ENCODE measurements at places on chromosomes 13 and 19.

DNA sequence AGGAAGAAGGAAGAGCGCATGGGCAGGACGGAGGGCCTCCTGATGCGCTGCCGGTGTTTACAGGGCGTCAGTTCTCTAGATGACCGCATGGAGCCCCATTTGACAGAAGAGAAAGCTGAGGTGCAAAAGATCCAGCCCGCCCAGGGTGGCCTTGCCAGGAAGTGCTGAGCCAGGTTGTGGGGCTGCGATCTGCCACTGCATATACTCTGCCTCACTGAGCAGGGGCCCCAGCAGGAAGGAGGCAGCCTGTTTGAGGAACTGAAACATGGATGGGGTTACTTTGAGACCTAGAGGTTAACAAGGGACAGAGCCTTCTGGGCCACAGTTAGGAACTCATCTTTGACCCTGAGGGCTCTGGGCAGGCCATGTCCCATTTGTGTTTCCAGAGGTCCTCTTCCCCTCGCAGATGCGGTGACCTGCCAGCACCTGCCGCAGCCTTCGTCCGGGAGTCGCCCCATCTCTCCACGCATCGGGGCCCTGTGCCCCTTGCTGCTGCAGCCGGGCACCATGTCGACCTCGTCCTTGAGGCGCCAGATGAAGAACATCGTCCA lies 3.2 kb downstream of the EPN1 start:
- DNase-seq = no peak

- no peak for DNase-seq
Observed at GRCh38 chr13:22839603-22840530, 340.9 kb upstream of the SGCG start.

DNA sequence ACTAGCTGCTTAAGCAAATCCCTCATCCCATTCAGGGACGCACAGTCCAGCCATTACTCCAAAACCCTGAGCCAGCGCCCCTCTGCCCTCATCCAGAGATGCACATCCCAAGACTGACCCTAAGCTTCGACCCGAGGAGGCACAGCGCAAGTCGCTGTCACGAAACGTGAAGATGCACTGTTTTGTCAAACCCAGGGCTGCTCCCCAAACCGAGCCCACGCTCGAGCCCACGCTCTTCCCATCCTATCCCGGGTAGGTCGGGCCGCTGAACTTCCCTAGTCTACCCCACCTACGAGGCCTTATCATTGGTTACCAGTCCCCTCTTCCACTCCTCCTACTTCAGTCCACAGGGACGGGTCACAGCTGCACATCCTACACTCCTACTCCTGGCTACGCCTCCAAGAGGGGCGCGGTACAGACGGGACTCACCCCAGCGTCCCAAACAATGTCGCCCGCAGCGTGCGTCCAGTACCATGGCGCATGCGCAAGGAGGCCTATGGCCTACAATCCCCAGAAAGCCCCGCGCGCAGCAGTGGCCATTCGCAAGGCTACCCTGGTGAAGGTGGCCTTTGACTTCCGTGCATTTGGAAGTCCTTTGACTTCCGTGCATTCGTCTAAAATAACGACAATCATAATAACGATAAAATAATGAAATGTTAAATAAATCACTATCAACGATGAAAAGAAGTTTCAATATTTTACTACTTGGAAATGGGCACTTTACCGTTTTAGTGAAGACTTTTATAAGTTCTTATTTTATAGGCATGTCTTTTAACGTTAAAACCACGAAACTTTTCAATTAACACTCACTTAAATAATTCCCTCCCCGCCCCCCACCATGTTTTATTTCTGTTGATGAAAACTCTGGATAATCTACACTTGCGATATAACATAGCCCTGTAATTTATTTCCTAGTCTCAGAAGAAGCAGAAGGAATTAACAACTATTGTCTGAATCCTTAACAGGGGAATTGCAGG lies at the start of gene ZNF285:
Gene ZNF285 (minus strand): TSS at position 470 of the 977 bp plus-strand sequence. CDS start 4,395 bp downstream, outside the sequence.
- DNase-seq = peak; percentile 57

- DNase-seq = no peak
Observed at GRCh38 chr19:30513082-30513411, 140.9 kb downstream of the ZNF536 start.

DNA sequence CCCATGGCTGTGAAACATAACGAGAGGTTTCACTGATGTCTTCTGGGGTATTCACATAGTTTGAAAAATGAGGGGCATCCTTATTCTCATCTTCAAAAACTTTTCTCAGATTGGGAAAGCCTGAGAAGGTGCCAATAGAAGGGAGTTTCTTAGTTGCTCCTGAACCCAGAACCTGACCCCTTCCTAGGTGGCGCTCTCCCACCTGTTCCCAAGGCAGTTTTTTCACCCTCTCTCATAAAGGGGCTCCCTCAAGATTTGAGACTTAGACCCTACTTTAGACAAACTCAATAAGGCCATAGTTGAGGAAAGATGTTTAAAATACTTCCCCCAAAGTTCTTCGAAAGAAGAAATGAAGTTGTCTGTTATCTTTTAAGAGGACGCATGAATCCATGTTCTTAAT lies 142.2 kb downstream of the FGF9 start:
- no peak for DNase-seq

DNA sequence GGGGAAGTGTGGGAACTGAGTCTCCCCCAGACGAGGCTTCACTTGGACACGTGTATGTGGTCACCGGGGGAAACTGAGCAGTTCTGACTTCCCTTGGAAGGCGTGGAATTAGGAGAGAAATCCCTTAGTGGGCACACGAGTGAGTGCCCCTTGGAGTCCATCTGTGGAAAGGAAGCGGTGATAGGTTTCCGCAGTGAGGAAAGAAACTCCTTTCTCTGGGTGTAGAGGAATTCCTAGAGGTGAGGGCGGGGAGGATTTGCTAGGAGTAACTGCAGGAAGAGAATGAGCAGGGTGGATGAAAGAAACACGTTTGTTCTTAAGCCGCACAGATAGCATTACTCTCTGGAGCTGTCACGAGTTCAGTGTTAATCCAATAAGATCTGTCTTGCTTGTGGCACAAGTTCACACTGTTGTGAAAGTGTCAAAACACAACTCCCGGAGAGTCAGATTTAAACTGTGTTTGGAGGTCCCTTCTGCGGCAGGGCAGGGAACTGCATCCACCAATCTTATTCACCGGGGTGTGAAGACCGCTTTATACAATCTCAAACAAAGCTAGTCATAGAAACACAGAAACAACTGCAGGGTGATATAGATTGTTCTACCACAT lies 1.2 kb downstream of the KL start:
- DNase-seq = no peak

- no peak for DNase-seq
Observed at GRCh38 chr19:37654118-37654517, 1.1 kb downstream of the ZFP30 start.

- no peak for DNase-seq
Observed at GRCh38 chr13:66895780-66896179, 334.4 kb downstream of the PCDH9 start.

DNA sequence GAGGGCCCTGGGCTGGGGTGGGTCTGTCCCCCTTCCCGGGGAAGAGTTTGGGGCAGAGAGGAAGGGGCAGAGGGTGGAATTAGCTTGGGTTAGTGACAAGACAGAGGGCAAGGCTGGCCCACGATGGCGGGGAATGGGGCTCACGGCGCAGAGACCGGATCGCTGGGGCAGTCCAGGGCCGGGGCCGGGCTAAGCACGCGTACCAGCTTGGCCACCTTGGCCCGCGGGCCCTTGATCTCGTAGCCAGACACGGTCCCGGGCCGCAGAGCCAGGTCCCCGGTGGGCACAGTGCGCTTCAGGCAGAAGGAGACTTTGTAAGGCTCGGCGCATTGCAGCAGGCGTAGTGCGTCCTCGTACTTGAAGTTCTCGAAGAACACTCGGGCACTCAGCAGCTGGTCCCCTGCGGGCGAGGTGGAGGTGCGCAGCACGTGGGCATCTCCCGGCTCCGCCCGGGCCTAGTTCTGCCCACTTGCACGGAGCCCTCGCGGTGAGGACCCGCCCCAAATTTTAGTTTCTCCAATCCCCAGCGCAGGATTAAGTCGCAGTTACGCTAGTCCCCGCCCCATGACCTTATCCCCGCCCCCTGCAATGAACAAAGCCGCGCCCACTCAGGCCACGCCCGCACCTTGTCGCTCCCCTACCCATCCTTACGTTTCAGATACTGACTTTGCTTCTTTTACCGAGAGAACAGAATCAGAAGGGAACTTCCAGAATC lies 8.6 kb upstream of the HIPK4 start:
- peak; percentile 27 for DNase-seq

- DNase-seq = no peak
Observed at GRCh38 chr13:48264058-48264457, 31.1 kb downstream of the ITM2B start.

DNA sequence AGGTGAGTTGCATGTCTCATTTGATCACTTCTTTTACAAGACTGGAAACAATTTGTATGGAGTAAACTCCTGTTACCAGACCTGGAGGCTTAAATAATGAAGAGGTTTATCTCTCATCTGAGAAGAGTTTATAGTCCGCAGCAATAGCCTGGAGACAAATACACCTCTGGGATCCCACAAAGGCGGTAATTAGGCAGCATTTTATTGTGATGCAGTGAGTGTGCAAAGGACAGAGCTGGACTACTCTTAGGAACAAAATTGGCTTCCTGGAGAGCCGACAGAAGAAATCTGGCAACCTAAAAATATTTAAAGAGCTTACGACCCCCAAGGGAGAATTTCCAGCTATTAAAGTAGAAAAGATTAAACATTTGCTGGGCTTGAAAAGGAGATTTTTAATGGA lies 11.8 kb upstream of the KATNAL1 start:
- DNase-seq = no peak

DNA sequence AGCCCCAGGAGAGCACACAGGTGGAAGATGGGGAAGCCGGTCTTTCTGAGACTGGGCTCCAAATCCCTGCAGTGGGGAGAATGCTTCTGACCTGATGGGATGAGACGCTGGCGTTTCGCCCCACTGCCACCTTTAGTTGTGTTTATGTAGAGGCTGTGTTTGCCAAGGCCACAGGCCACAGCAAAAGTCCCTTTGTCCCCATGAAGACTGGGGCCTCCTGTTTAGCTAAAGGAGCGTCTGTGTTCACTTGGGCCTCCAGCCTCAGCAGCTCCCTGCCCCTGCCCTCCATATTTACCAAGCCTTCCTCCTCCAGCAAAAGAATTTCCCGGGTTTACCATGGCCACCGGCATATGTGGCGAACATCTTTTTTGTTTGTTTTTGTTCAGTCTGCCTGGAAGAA lies 10.4 kb upstream of the KLK14 start:
- DNase-seq = no peak

GRCh38 chr19:11092181-11092538 lies 2.9 kb downstream of the LDLR start:
- no peak for DNase-seq

GRCh38 chr13:106337096-106337850 lies 198.2 kb downstream of the EFNB2 start:
- DNase-seq = no peak

GRCh38 chr19:7535998-7536695 lies 630 bp downstream of the PNPLA6 start:
- no peak for DNase-seq

GRCh38 chr13:91459485-91459884 lies 61.1 kb downstream of the GPC5 start:
- DNase-seq = no peak

GRCh38 chr19:14472202-14472938 lies 2.8 kb downstream of the PTGER1 start:
- peak; percentile 91 for DNase-seq

- no peak for DNase-seq
Observed at GRCh38 chr13:93296584-93296983, 70.0 kb downstream of the GPC6 start.

- DNase-seq = no peak
Observed at GRCh38 chr13:102369302-102369701, 32.5 kb downstream of the FGF14 start.

DNA sequence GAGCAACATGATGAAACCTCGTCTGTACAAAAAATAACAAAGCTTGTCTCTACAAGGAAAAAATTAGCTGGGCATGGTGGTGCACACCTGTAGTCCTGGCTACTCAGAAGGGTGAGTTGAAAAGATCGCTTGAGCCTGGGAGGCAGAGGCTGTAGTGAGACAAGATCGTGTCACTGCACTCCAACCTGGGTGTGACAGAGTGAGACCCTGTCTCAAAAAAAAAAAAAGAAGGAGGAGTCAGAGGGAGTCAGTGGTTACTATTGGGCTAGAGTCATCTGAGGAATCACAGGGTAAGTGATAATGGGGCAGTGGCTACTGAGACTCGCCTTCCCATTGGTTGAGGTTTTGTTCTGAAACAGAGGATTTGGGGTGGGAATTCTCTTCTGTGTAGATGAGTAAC lies 1.9 kb upstream of the GPI start:
- DNase-seq = no peak

DNA sequence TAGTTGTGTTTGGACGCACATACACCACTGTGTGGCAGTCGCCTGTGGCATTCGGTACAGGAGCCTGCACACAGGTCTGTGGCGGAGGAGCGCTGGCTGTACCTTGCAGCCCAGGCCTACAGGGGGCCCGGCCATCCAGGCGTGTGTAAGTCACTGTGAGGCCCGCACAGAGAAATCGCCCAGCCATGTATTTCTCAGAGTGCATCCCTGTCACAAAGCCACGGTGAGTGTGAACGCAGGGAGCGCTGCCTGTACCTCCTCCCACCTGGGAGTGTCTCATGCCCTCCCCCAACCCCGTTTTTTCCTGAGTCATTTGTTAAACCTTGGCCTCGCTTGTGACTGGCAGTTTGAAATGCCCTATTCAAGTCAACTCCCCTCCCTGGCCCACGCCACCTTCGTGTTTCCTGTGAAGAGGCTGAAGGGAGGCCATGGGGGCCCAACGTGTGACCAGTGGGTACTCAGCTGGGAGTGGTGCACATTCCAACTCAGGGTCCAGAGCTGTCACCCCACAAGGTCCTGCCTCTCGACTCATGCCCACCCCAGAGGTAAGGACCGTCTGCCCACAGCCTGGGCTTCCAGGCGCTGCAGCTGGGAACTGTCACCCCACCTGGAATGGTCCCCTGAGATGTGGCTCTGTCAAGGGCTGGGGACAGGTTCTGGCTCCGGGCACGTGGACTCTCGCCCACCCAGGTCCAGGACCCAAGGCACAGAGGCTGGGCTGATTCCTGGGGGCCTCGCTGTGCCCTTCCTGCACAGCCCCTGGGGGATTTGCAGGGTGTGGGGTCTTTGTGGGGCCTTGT lies 11.6 kb upstream of the RASA3 start:
- DNase-seq = no peak

DNA sequence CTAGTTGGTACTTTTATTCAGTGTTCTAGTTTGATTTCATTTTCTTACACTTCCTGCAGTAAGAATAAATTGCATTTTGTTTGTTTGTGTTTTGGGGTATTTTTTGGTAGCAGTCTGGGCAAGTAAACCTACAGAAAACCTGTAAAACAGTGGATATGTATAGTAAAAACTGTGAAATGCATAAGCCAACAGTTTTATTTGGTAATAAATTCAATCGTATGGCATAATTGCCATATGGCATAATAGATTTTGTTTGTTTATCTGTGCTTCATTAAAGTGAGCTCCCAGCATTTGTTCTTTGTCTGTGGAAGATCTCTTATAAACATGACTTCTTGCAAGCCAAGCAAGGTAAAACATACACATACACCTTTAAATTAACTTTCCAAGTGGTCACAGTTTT lies 111.9 kb downstream of the PCDH9 start:
- DNase-seq = no peak

DNA sequence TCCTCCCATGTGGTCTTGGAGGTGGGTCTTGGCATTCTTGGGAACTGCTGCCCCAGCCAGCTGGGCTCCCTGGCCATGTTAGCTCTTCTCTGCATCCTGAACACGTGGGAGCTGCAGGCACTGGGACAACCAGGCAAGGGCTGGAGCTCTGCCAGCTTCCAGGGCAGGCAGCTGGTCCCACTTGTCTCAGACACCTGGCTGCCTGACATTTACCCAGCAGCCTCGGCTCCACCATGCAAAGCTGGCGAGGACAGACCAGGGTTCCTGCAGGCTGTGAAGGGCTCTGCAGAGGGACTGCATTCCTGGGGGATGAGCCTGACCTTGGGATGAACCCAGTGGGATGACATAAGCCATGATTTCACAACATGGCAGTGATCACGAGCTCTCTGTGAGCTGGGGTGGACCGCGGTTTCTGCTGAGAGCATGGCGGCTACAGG lies 99.0 kb upstream of the TSHZ3 start:
- DNase-seq = no peak
